ENCODE measurements at places on chromosomes 6 and 20.

- no peak for DNase-seq
These were observed 47.6 kb upstream of the SIM1 start for GRCh38 chr6:100512203-100512862.

DNA sequence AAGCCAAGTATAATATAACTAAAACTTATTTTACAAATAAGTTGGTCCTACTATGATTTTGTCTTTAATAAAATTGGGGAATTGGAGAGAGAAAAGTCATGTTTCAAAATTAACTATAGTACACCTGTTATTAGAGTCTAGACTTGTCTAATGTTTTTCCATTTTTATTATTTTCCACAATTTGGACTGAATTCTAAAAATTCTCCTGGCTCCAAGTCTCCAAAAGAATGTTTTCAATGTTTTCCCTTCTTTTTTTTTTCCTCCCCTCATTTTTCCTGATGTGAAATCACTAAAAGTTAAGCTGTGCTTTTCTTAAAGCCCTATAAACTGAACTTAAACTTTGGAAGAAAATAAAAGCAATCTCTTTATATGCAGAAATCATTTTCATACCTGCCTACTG lies 11.3 kb downstream of the PTGIS start:
- DNase-seq = no peak

- no peak for DNase-seq
These were observed 181.7 kb downstream of the WDR27 start for GRCh38 chr6:169520104-169520503.

- no peak for DNase-seq
These were observed 69.8 kb upstream of the SNX9 start for GRCh38 chr6:157753291-157753690.

DNA sequence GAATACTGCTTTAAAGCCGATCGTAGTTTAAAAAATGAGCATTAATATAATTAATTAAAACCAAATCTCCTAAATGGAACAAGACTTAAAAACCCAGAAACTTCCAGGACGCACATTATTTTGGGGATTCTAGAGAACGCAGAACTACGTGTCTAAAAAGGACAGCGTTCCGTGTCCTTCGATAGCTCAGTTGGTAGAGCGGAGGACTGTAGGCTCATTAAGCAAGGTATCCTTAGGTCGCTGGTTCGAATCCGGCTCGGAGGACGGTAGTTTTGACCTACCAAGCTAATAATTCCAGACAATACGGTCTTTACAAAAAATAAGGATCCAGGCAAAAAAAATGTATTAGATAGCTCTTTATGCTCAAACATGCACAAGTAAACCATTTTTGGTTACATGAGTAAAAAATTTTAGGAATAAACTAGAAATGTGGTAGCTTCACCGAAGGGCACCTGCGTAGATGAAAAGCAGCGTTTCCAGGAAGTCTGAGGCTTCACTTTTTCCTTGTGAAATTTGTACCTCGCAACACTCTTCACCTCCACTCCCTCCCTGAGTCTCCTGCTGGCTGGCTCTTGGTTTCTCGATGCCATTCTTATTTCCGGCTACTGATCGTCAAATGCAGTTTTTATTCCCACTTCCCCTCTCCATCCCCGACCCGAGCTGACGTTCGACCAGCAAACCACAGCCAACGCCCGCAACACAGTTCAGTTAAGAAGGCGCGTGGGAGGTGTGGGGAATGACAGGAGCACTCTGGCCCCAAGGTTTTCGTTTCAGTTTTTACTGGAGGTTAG lies 19.6 kb upstream of the ABT1 start:
- peak; percentile 39 for DNase-seq

GRCh38 chr6:73030257-73030656 lies 195.0 kb downstream of the KHDC1L start:
- no peak for DNase-seq
